ENCODE measurements at places on chromosomes 7 and 10. TPM values are rescaled to one million over a fixed set of nuclear protein-coding genes. Genes with fewer than 3 reads are reported as not detected.

ELFN1 gene
- not detected for total RNA-seq

NPTX2 gene
- 3,060 TPM for total RNA-seq

TAF6 gene
- 98.4 TPM for total RNA-seq

ANKRD1 gene
- 251 TPM for total RNA-seq

SVOPL gene
- total RNA-seq: not detected

MYH16 gene
- not detected for total RNA-seq

OPTN gene
- 41.9 TPM for total RNA-seq

CHST3 gene
- total RNA-seq: 40.6 TPM

RADIL gene
- total RNA-seq: 2.5 TPM

Measured in LHCN-M2 (cell line).